ENCODE measurements at places on chromosomes 11 and 22. TPM values are rescaled to one million over a fixed set of nuclear protein-coding genes. Genes with fewer than 3 reads are reported as not detected.
A peak's percentile ranks its signal among the peaks of the same experiment; 100 is the strongest.

OR8D4 gene
- not detected for total RNA-seq

TRIM51 gene
- total RNA-seq: not detected

PARVA gene
- total RNA-seq: 75.4 TPM

RAB39A gene
- total RNA-seq: 0.52 TPM

MED17 gene
- 21.0 TPM for total RNA-seq

C1QTNF4 gene
- total RNA-seq: 0.58 TPM

DNAJB13 gene
- total RNA-seq: not detected

P2RY2 gene
- 19.8 TPM for total RNA-seq

RIC3 gene
- total RNA-seq: 12.9 TPM

DNA sequence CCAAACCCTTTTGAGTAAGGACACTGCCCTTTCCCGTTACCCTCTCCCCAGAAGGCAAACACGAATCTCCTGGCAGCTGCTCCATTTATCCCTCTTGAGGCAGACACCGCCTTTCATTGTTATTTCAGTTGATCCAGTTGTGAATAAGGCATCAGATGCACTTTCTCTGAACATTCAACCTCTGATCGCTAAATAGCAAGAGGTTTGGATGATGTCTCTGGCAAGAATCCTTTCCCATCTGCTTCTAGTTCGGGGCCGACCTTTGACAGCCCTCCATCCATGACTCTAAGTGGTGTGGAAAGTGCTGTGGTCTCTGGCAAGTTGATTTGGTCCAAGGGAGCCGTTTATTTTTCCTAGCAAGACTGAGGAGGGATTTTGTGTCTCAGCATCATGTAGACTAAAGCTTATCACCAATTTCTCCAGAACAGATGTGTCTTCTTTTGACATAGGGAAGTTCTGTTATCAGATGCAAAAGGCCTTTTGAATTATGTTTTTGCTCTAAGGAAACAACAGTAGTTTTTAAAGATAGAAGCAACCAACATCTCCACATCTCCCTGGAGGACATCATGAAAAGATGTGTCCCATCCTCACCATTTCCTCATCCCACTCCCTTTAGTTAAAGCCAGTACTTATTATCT, 123.6 kb downstream of the CCDC34 start:
- H3K27ac ChIP-seq: peak overlapping the region; percentile 59
- H3K4me3 ChIP-seq: no peak overlapping the region
- H3K4me1 ChIP-seq: no peaks in the 10 kb centered on the region
- H3K27me3 ChIP-seq: no peaks in the 10 kb centered on the region
- no peaks in the 10 kb centered on the region for H3K36me3 ChIP-seq

DNA sequence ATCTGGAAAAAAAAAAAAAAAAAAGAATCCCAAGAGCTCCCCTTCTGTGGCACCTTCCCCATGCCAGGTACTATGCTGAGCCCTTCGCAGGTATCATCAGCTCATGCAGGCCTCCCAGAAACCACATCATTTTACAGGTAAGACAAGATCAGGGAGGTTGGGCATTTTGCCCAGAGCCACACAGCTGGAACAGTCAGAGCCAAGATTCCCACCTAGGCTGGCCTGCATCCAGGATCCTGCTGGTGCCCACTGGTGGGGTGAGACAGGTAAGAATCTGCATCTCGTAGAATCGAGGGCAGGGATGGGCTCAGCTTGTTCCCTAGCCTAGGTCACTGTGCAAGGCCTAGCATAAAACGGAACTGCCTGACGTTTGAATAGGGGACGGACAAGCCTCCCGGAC, 15.7 kb upstream of the MEN1 start:
- no peak overlapping the region for H3K4me3 ChIP-seq
- H3K36me3 ChIP-seq: no peaks in the 10 kb centered on the region
- H3K27me3 ChIP-seq: no peaks in the 10 kb centered on the region
- no peak overlapping the region for H3K27ac ChIP-seq

DNA sequence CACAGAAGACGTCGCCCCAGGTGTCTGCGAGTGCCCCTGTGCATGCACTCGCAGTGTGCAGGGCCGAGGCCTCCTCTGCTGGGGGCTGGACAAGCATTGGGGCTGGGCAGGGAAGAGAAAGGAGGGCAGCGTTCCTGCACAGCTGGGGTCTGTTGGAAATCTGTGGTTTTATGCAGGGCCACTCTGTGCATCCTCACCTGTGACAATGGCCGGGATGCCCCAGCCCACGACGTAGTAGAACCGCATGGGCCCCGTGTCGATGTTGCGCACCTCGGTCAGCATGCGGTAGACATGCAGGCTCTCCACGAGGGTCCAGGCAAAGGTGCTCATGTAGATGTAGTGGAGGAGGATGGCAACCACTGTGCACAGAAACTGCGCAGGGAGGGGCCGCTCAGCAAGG, 37.2 kb downstream of the TRMU start:
- peaks cover 10% of the 10 kb centered on the region for H3K4me1 ChIP-seq
- H3K36me3 ChIP-seq: no peaks in the 10 kb centered on the region
- no peak overlapping the region for H3K4me3 ChIP-seq
- no peak overlapping the region for H3K27ac ChIP-seq

DNA sequence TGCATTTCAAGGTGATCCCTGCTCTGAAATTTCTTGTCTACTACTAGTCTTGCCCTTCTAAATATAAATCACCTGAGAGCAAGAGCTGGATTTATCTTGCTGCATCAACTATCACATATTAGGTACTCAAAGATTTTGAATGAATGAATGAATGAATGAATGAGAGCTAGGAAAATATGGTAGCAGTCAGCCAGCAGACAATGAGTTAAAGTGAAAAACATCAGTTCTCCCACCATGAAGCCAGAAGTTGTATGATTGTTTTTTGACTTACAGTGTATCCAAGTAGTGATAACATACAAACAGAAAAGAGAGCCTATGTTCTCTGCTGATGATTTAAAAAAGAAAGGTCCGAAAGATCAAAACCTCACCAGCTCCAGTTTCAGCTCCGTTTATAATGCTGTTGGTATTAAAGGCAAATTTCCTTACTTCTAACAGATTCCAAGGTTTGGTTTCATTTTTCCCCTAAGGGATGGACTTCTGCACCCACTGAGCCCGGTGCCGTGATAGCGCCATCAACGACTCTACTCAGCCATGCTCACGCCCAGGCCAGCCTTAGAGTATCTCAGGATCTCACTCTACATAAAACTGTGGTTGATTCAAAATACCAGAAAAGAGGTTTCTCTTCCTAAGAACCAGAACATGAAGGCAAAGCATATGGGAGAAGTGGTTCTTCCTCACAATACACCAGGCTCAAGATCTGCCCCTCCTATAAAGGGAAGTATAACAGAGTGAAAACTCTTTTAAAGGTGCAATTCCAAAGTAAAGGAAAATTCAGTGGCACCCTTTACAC, 92.0 kb downstream of the SGSM3 start:
- H3K4me3 ChIP-seq: peak overlapping the region; percentile 38
- H3K36me3 ChIP-seq: peaks cover 15% of the 10 kb centered on the region
- peak overlapping the region; percentile 43 for H3K27ac ChIP-seq

- no peaks in the 10 kb centered on the region for H3K4me1 ChIP-seq
- H3K27me3 ChIP-seq: no peaks in the 10 kb centered on the region
- no peak for DNase-seq
- no peak overlapping the region for H3K27ac ChIP-seq
Measured at GRCh38 chr11:80596291-80596810, 1155.5 kb upstream of the TENM4 start.

DNA sequence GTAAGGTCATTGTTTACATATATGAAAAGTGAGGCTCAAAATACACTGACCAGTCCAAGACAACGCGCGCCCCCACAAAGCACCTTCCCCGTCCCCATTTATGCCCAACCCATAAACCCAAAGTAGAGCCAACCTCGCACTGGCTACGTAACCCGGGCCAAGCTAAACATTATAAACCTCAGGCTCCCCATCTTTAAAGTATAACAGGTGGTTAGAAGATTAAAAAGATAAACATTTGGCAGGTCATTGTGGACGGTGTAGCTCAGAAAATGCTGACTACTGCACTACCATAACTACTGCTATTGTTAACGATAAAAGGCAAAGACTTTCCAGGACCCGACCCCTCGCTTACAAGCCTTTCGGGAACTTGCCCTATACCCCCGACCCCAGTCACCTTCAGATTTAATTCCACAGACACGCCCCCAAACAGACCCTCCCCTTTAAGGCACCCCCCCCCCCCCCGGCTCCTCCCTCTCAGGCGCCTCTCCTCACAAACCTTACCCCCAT, 470 bp downstream of the NUMA1 start:
- no peaks in the 10 kb centered on the region for H3K27me3 ChIP-seq
- H3K4me1 ChIP-seq: peaks cover 22% of the 10 kb centered on the region
- H3K36me3 ChIP-seq: peaks cover 7% of the 10 kb centered on the region
- peak overlapping the region; percentile 87 for H3K27ac ChIP-seq
- peak overlapping the region; percentile 79 for H3K4me3 ChIP-seq
- no peak for DNase-seq

DNA sequence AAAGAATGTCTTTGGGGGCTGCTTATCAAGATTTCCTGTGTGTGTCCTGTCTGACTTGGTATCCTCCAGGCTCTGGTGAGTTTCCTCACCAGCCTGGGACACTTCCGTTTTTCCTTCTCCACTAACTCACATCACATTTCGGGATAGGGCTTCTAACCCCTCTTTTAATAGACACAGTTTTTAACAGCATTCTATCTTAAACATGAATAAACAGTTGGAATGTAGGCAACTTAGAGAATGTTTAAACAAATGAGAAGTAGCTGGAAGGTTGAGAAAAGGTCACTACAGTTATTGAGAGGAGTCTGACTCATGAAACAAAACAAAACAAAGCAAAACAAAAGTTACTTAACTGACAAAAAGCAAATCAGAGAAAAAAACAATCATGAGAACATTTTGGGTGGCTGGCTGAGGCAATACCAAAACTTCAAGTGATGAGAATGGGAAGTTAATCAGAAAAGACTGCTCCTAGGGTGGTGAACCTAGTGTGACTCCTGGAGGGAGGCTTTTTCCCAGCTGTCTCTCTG, 64.7 kb upstream of the CTSC start:
- H3K4me1 ChIP-seq: peaks cover 19% of the 10 kb centered on the region
- no peak overlapping the region for H3K4me3 ChIP-seq
- H3K27me3 ChIP-seq: no peaks in the 10 kb centered on the region
- H3K27ac ChIP-seq: peak overlapping the region; percentile 40
- no peak for DNase-seq

DNA sequence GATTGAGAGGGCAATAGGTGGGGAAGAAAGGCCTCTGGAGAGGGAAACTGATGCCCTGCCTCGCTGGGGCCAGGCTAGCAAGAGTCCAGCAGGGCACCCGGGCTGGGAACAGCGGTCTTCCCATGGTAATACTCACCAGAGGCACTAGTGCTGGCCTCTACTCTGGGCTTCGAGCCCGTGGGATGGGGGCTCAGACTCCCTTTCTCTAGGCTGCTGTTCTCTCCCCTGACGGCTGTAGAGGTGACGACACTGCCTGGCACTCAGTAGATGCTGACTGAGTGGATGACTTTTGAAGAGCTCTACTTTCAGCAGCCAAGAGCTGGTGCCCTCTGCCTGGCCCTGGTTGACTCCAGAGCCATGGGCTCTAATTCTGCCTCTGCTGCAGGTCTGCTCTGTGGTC, 818 bp upstream of the C1QTNF4 start:
- no peak overlapping the region for H3K27ac ChIP-seq
- H3K4me3 ChIP-seq: no peak overlapping the region
- DNase-seq: peak; percentile 57
- H3K27me3 ChIP-seq: peaks cover 56% of the 10 kb centered on the region
- no peaks in the 10 kb centered on the region for H3K36me3 ChIP-seq

DNA sequence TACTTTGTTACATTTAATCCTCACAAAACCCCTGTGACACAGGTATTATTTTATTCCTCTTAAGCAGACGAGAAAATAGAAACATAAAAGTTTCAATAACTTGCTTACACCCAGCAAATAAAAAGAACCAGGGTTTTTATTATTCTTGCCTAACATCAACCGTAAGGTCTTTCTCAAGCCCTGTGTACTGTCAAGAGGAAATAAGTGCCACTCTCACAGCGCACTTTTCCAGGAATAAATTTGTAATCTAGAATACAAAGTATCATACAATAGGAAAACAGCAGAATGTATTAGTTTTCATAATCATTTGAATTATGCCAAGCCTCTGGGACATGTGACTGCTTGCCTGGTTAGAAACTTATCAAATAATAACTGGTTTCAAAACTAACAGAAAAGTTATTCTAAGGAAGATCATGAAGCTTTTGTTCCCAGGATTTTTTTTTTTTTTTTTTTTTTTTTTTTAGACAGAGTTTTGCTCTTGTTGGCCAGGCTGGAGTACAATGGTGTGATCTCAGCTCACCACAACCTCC, 7.4 kb downstream of the CCDC34 start:
- H3K27ac ChIP-seq: no peak overlapping the region
- no peaks in the 10 kb centered on the region for H3K27me3 ChIP-seq
- no peak for DNase-seq
- no peak overlapping the region for H3K4me3 ChIP-seq
- H3K4me1 ChIP-seq: peaks cover 5% of the 10 kb centered on the region
- no peaks in the 10 kb centered on the region for H3K36me3 ChIP-seq

Measured in left ventricle myocardium inferior (tissue), 1 donor.